ENCODE measurements at places on chromosomes 2 and 18.
A peak's percentile ranks its signal among the peaks of the same experiment; 100 is the strongest.

- DNase-seq, result no peak
Observed at GRCh38 chr2:105824446-105824845, 79.7 kb downstream of the NCK2 start.

- DNase-seq, result peak; percentile 49
Observed at GRCh38 chr2:169828141-169828811, 1.0 kb downstream of the UBR3 start.

- no peak for DNase-seq
Observed at GRCh38 chr18:14781671-14782070, 33.7 kb downstream of the ANKRD30B start.

- DNase-seq, result no peak
Observed at GRCh38 chr2:149353421-149353820, 23.0 kb downstream of the LYPD6 start.

DNA sequence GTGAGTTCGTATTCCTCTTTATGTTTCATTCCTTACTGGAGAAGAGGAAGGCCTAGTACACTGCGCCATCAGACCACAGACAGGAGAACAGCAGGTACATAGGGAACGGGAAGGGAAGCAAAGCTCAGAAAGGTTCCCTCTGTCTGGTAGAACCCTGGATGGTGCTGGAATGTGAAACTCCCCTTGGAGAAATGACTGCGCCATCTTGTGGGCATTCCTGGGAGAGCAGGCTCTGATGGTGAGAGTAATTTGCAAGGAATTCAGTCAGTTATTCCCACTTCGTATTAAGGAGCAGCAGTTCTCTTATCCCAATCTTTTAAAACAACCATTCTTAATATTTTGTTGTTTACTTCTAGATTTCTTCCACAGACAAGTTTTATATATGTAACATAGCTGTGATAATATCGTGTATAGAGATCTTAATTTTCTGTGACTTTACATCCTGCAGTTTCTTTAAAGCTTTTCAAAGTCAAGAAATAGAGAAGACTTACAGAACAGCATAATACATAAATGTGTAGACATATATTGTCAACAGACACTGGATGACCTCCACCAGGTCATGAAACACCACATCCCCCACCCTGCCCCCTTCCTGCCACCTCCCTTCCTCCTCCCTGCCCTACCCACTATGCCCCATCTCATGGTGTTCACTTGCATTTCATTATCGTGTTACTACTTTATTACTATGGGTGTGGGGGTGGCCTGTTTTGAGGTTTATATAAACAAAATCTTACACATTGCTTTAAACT lies 83.9 kb downstream of the ARHGEF4 start:
- peak; percentile 68 for DNase-seq
